BJ (cell line): ENCODE measurements at places on chromosomes 2 and 18.

DNA sequence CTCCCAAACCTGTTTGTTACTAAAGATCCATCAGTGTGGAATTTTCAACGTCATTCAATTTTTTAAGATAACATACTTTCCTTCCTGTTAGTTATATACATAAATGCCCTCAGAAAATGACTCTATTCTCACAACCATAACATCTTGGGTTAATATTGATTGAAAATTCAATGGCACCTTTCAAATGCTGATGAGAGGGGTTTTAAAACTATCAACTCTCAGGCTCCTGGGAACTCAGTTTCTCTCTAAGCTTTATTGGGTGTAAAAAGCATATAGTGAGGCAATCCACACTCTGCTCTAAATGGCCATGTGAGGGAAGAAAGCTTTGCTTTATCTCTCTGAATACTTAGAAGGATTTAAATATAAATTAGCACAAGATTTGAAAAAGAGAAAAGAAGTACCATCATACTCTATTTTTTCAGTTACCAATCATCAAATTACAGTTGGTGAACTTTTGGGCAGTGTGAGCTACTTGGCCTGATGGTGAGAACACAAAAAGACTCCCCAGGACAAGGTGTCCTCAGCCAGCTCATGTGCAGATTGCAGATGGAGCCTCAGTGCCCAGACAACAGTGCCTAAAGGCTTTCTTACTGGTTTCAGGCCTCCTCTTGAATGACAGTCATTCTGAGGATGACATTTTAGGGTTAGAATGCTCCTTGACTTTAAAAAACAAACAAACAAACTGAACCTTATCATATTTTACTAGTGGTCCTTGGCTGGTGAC is 24.6 kb upstream of the CERS6 start:
- no peak for DNase-seq

DNA sequence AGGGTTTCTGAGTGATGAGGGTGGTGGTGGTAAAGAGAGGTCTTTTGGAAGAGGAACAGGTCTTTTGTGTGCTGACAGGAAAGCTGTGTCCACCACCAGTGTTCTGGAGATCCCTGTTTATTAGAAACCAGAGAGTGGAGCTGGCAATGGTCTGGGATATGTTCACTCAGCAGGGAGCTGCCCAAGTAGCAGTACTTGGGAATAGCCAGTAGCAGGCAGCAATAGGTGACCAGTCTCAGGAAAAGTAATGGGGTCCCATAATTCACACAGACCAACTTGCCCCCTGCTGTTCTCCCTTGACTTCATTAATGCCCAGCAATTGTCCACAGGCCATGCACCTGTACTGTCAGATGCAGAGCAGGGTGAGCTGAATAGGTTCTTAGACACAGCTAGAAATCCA is 1.8 kb downstream of the TSPYL6 start:
- DNase-seq, result no peak

GRCh38 chr2:209141142-209141541 is 282.7 kb upstream of the MAP2 start:
- DNase-seq, result no peak

GRCh38 chr2:213275265-213275664 is 9.0 kb upstream of the SPAG16 start:
- no peak for DNase-seq

GRCh38 chr18:44130376-44130942 is 550.2 kb upstream of the SETBP1 start:
- no peak for DNase-seq

DNA sequence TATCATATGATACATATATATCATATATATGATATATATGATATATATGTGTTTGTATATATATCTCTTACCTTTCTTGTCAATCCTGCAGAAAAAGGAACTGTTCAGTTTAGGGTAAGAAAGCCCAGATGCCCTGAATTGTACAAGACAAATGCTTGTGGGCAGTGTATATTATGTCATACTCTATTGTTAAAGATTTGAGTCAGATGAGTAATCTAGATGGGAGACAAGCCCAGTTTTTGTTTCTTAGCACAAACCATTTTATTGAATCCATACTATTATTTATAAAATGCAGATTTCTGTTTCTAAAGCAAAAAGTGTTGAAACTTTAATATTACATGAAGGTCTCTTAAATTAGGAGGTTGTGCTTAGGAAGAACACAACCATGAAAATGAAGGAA is 90.6 kb downstream of the VRK2 start:
- no peak for DNase-seq

DNA sequence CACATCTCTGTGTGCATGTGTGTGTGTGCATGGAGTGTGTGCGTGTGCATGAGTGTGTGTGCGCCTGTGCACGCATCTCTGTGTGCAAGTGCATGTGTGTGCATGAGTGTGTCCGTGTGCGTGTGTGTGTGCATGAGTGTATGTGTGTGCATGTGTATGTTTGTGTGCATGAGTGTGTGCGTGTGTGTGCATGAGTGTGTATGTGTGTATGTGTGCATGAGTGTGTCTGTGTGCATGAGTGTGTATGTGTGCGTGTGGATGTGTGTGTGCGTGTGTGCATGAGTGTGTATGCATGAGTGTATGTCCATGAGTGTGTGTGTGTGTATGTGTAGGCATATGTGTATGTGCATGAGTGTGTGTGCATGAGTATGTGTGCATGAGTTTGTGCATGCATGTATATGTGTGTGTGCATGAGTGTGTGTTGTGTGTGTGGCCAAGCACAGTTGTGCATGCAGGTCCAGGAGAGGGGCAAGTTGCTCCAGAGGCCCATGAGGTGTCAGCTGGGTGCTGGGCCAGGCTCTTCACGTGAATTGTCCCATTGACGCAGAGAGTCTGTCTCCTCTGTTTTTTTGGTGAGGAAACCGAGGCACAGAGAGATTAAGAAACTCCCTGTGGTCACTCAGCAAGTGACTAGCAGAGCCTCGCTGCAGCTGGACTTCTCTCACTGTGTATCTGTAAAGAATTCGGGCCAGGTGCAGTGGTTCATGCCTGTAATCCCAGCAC is 75.5 kb downstream of the ASB1 start:
- no peak for DNase-seq

- no peak for DNase-seq
These were observed 86.0 kb downstream of the COL3A1 start for GRCh38 chr2:189060096-189060642.

DNA sequence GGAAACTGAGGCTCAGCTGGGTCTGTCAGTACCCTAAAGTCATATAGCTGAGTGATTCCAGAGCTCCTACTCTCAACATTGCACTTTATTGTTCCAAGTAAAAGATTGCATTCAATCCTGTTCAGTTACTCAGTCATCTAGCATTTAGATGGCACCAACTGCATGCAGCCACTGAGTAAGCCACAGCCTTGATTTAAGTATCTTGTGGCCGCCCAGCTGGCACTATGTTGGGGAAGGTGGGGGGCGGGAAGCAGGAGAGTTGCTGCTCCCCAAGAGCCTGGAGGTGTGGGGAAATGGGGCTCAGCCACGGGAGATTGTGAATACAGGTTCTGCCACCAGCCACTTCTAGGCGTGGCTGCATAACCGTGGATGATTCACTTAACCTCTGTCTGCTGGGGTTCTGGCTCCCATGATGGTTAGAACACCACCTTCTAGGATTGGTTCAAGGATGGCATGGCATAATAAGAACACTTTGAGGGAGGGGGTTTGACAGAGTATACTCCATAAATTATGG is 17.1 kb downstream of the ZFP36L2 start:
- no peak for DNase-seq
